ENCODE measurements at places on chromosomes 1 and 21.

- DNase-seq = no peak
These were observed 14.1 kb upstream of the KLHDC7A start for GRCh38 chr1:18466676-18467075.

GRCh38 chr1:51948491-51948915 is 42.0 kb downstream of the RAB3B start:
- DNase-seq = no peak

DNA sequence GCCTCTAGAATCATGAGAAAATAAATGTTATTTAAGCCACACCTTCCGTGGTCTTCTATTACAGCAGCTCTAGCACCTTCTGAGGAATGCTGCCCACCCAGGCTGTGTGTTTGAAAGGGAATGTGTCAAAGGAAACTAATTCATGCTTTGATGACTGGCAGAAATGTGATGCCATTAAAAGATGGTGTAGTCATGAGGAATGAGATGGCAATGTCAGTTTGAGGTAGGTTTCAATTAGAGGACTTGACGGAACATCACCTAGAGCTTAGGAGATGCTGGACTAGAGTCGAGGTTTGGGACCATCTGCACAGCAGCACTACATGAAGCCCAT is 10.6 kb downstream of the PDZK1 start:
- DNase-seq = no peak

DNA sequence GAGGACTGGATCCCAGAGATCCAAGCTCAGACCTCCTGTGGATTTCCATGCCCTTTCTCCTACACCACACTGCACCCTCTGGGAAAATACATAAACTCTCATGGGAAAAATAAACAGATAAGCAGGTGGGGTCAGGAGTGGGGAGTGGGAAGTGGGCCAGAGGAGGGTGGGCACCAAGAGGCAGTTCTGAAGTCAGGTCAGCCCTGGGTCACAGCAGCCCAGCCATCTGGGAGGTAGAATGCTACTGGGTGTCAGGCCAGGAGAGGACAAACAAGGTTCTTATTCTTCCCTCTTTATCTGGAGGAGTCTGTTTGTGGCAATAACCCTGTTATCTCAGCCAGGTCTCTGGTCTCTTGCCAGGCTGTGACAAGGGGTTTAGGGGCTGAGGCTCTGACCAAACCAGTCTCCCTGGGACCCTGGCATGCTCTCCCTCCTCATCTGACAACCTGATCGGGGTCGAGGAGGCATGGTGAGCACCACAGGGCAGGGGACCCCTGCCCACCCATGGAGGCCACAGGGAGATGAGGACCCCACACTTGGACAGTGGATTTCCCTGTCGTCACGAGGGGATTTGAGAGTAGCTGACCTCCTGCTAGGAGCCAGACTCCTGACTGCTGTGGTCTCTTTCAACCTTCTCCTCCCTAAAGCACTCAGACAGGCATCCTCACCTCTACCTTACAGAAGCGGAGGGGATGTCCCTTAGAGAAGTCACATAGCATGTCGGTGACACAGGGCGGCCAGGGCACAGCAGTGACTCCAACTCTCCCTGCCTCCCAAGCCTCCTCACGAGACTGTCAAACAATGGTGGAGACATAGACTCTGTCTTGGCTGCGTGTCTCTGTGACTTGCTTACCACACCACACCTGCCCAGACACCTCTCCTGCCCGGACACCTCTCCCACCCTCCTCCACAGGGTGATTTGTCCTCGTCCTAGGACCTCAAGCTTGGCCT is 51.3 kb upstream of the IFFO2 start:
- DNase-seq = no peak

- DNase-seq = no peak
These were observed 27.7 kb downstream of the FMO2 start for GRCh38 chr1:171212607-171213351.

- no peak for DNase-seq
These were observed 16.5 kb upstream of the FOXO6 start for GRCh38 chr1:41344708-41345159.

GRCh38 chr1:38773483-38773882 is 86.1 kb downstream of the RRAGC start:
- no peak for DNase-seq

DNA sequence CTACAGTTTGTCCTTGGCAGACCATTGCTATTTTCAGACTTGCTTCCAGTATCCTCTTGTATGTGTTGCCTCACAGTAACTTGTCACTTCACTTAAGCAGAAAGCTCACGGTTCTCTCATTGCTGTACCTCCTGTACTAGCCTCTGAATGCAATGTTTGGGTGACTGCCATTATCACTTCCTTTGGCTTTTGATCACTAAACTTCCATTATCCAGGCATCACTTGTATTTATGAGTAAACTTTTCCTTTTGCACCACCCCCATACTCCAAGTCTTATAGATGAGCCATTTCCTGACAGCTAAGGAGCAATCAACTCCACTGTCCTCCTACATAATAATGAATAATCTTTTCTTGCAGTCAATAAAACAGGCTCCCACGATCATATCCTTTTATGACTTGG is 255.3 kb downstream of the PDE4B start:
- DNase-seq = no peak

Measured in CD4-positive, alpha-beta T cell treated with Interleukin-21 for 1 hour (primary cell).